Stimulated activated CD4-positive, alpha-beta T cell treated with anti-CD3 and anti-CD28 coated beads, TNF-alpha, amount 100 ng/mL, for 1 hour (primary cell): ENCODE measurements at places on chromosomes 12 and 14.

DNA sequence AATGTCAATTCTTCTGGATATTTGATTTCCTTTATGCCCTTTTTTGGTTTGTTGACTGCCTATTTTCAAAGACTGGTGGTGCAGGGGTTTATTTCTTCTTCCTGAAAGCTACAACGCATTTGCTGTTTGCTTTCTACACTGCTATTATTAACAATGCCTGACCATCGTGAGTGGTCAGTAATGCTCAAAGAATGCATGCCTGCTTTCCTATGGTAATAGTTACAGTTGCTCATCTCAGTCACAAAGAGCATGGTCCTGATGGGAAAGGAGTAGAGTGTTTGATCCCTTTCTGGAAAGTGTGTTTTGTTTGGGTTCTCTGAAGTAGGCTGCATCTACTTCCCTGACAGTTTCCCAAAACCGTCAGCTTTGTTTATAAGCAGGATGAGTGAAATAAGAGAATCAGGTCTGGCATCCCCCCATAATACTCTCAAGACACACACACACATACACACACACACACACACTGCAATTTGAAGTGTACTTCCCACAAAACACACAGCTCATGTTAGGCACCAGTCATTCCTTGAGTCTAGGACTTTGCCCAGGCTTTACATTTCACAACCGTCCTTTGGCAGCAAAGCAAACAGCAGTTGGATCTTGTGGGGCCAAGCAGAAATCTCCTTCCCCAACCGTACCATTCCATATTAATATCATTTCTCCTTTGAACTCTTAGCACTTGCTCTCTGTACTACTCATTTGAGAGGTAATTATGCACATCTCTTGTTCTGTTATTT lies 56.6 kb downstream of the SUDS3 start:
- DNase-seq = no peak

DNA sequence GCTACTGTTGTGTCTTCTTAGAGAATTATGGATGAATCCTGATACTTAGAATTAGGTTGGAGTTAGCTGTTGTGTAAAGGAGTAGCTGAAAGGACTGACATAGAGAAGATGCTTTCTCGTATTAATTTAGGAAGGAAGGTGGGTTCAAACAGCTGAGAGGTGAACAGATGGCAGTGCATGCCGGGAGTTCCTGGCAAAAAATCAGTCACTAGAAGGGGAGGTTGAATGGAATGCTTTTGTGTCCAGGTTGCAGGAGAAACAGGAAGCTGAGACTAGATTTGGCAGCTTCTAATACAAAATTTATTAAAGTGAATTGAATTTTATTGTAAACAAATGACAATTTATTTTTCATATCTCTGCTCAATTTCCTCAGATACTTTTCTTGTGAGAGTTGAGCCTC lies 70.8 kb downstream of the BTG1 start:
- DNase-seq = no peak

DNA sequence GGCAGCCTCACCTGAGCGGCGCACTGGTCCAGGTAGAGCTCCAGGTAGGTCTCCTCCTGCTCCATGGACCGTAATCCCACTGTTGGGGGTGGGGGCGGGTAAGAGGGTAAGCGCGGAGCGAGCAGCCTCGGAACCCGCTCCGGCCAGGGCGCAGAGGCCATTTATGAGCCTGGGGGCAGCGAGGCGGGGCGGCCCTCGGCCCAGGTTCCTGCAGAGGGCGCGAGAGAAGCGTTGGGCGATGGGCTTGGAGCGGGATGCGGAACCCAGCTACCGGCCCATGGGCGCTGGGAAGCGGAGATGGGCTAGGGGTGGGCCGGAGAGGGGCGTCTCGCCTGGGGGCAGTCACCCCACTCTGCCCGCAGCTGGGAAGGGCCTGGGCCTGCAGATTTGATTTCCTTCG lies at the start of gene TBPL2:
TSS of gene TBPL2 (minus strand) at position 232 of the 400 bp plus-strand sequence. CDS start at position 65, 167 bp downstream.
- no peak for DNase-seq

DNA sequence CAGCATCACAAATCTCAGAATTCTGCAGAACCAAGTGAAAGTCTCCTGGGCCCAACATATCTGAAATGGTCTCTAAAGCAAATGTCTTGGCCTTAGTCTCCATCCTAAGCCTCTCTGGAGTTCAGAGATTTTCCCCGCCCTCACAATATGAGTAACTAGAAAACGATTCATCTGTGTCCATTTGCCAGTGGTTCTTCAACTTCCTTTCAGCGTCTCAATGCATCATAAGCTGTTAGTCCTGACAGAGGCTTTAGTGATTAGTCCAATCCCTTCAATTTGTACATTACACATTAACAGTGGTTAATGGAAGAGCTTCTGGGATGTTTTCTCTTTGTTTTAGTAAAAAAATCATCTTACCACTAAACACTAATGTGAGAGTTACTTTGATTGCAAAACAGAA lies 17.4 kb downstream of the NPC2 start:
- no peak for DNase-seq

DNA sequence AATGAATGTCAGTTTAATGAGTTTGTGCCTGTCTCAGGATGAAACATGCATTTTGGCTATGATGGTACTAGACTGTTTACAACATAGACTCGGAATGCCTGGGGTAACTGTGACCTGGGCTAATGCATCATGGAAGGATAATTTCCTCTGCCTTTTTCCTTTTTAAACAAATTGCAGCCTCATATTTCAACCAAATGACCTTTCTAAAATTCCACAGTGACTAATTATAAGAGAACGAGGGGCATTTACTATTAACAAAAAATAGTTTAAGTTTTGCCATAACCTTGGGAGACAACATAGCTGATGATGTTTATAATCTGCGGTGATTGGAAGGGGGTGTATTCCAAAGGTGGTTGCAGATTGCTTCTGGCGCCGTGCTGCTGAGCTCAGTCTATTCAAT lies 1140.5 kb downstream of the GALC start:
- no peak for DNase-seq

GRCh38 chr12:81294325-81295190 lies 216.7 kb downstream of the ACSS3 start:
- DNase-seq = no peak
